Activated T-helper 2 cell treated with anti-CD3 and anti-CD28 coated beads, Interferon-gamma antibody, Interleukin-2, Interleukin-4, amounts not matched to agents 10 μg/mL and 5 μg/mL and 100 μg/mL, durations not matched to agents 14 hours and 24 hours and 36 hours (primary cell): ENCODE measurements at places on chromosomes 11 and 22. TPM values are rescaled to one million over a fixed set of nuclear protein-coding genes. Genes with fewer than 3 reads are reported as not detected.
A peak's percentile ranks its signal among the peaks of the same experiment; 100 is the strongest.

Gene FADS2
- total RNA-seq: 366 and 381 TPM in 2 replicates

- DNase-seq: no peak
These were observed 23.2 kb downstream of the P2RY2 start for GRCh38 chr11:73241300-73241699.

Gene TTC9C
- total RNA-seq: 35.4 and 39.4 TPM in 2 replicates

DNA sequence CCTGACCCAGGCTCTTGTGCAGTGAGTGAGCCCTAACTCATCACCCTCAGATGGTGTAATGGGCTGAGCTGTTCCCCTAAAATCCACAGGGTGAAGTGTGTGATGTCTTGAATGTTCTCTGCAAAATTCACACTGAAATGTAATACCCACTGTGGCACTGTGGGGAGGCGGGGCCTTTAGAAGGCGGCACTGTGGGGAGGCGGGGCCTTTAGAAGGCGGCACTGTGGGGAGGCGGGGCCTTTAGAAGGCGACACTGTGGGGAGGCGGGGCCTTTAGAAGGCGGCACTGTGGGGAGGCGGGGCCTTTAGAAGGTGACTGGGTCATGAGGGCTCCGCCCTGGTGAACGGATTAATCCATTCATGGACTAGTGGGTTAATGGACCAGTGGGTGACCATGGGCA lies 33.0 kb downstream of the CHID1 start:
- DNase-seq: peak; percentile 21

Gene MAP4K2
- 72.1 and 77.5 TPM in 2 replicates for total RNA-seq

DNA sequence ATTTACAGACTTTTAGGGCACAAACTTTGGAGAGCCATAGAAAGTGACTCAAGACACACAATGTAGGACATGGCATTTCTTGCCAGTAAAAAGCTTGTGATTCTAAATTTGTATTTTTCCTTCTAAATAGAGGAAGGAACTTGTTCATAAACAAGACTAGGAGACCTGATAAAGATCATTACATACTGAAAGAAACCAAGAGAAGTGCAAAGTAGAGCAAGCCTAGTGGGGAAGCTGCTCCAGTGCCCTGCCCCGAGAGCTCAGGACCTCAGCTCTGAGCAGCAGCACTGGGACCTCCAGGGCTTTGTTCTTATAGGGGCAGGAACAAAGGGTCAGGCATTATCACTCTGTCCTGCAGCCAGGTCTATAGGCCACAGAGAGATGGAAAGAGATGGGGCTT lies 7.2 kb downstream of the IRAG1 start:
- DNase-seq: no peak

Gene SOX6
- 0.34 TPM in 1 of 2 replicates, not detected in the other for total RNA-seq
